ENCODE measurements at places on chromosomes 6 and 20. TPM values are rescaled to one million over a fixed set of nuclear protein-coding genes. Genes with fewer than 3 reads are reported as not detected.

Gene ELOVL4
- total RNA-seq, result 0.30 TPM

Gene TMEM14A
- total RNA-seq, result 22.0 TPM

Gene PTCHD4
- not detected for total RNA-seq

Gene GNMT
- not detected for total RNA-seq

Gene BEND3
- total RNA-seq, result 4.4 TPM
